ENCODE measurements at places on chromosomes 3 and 15. TPM values are rescaled to one million over a fixed set of nuclear protein-coding genes. Genes with fewer than 3 reads are reported as not detected.

DNA sequence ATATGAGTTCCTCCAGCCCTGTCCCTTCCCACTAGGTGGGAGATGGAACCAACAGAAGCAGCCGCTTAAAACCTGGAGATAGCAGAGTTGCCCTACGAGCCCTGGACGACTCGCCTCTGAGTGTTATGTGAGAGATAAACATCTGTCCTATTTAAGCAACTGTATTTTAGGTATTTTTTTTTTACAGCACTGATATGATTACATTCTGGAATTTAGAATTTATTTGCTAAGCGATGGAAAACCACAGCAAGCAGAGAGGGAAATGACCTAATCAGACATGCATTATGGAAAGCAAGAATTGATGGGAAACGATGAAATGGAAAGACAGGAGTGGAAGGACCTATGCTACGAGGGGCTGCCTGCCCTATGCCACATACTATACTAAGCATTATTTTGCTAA is 379.0 kb upstream of the IL12A start:
- DNase-seq = peak; percentile 71

DNA sequence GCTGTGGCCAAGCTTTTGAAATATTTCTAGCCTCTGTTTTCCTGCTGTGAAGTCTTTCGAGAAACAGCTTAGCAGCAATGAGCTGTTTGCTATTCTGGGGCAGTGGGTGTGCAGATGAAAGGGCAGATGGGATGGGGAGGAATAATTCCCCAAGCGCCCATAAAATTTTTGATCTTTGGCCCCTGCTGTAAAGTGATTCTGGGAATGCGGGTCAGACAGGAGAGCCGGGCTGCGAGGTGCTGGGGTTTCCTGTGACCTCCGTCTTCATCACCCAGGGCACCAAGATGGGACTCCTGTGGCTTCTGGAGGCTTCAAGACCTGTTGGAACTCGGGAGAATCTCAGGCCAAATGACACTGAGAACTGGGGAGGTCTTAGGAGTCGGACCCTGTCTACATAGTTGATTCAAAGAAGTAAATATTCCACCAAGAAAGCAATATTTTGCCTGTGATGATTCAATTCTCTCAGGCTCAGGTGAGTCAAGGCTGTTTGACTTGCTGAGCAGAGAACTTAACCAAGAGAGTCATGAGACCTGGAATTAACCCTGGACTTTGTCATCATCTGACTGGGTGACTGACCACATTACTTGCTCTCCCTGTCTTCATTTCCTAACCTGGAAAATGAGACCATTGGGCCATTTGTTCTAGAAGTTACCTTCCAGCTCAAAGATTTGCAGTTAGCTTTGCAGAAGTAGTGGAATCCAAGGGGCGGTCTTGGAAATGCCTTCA is 86.4 kb downstream of the POLR2M start:
- no peak for DNase-seq

DNA sequence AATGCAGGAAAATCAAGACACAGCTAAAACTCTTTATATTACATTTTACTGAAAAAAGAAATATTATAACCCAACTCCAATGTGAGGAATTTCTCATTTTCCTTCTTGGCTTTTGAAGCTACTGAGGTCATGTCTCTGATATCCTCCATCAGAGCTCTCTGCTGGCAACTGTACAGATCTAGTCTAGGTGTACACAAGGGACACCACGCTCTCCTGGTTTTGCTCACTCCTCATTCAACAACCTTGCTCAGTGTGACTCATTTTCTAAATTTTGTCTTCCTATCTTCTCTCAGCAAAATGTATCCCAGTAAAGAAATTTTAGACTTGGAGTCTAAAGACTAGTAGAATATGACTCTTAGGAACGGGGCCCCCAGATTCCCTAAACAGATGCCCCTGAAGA is 144.3 kb downstream of the KCNMB2 start:
- no peak for DNase-seq

DNA sequence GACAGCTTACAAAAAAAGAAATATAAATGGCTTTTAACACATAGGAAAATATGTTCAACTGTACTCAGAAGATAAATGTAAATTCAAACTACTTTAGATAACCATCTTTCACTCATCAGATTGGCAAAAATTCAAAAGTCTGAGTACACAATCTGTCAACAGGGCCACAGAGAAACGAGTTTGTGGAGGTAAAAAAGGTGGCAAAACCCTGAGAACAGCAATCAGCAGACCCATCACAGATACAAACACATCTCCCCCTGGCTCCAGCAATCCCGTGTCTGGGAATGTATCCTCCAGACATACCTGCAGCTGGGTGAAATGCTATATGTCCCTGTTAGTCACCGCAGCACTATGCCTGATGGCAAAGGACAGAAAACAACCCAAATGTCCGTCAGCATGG is 149.5 kb downstream of the OSBPL10 start:
- no peak for DNase-seq

DPPA4 gene
- 0.02 TPM for polyA plus RNA-seq

- peak; percentile 88 for DNase-seq
Observed at GRCh38 chr3:15815696-15816095, 17.9 kb upstream of the ANKRD28 start.

Data from IMR-90 (cell line).